ENCODE measurements at places on chromosomes 11 and 22.

DNA sequence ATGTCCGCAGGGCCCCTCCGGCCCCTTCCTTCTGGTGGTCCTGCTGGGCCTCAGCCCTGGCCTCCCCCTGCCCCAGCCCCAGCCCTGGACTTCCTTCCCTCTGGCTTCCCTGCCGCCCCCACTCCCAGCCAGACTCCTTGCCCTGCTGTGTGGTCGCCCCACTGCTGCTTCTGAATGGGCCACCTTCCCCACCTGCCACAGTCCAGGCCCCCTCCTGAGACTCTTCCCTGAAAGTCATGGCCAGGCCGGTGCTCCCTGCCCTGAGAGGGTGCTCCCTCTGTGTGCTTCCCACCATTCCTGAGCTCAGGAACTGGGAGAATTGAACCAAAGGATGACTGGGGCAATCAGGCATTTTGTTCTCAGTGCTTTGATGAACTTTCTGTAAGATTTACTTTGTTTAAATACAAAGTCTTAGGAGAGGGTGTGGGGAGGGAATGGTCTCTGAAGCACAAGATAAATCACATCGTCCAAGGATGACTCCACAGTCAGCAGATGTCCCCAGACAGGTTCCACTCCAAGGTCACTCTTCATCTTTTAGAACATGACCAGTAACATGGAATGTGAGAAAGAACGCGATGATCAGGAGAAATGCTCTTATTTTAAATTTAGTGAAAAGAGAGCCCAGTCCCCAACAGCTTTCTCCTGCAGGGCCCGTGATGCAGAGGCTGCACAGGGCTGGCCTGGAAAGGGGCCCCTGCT is 774 bp downstream of the APOBEC3D start:
- no peak for DNase-seq

DNA sequence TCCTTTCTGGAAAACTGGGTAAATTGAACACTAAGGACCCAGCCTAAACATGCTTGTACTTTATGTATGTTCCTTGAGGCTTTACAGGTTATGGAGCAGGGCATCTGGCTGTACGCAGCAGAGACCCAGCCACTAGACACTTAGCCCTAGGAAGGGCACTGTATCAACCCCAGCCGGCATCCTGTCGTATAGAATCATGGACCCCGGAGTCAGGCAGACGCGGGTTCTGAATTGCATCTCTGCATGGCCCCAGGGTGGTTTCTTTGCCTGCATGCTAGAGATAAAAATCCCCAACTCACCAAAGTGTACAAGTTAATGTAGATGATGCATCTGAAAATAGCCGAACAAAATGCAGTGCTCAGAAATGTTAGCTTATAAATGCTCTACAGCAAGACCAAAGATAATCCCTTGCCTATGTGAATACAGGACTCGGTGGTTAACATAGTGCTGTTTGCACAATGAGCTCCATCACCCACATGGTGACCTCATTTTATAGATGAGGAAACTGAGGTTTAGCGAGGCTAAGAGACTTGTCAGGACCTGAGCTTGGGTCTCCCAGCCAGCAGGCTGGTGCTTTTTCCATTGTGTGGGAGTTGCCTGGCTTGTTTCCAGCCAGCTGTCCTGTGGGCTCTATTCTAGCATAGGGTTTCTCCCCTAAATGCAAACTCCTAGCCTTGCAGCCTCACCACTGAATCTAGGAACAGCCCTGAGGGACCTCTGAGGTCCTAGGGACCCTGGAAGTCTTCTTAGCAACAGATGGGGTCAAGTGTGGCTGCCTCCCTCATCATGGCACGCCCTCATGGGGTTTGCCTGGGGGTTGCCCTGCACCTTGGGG is 7.3 kb downstream of the CD6 start:
- DNase-seq, result no peak

DNA sequence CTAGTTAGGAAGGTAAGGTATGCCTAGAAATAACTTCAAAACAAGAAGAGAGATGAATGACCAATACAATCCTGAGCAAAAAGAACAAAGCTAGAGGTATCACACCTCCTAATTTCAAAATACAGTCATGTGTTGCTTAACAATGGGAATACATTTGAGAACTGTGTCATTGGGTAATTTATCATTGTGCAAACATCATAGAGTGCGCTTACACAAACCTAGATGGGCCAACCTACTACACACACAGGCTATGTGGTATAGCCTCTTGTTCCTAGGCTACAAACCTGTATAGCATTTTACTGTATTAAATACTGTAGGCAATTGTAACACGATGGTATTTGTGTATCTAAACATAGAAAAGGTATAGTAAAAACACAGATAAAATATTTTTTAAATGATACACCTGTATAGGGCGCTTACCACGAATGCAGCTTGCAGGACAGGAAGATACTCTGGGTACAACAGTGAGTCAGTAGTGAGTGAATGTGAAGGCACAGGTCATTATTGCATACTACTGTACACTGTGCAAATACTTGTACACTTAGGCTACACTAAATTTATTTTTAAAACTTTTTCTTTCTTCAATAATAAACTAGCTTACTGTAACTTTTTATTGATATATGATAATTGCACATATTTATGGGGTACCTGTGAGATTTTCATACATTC is 48.2 kb downstream of the STK33 start:
- DNase-seq, result no peak

GRCh38 chr11:115980337-115981103 is 476.3 kb upstream of the CADM1 start:
- no peak for DNase-seq

DNA sequence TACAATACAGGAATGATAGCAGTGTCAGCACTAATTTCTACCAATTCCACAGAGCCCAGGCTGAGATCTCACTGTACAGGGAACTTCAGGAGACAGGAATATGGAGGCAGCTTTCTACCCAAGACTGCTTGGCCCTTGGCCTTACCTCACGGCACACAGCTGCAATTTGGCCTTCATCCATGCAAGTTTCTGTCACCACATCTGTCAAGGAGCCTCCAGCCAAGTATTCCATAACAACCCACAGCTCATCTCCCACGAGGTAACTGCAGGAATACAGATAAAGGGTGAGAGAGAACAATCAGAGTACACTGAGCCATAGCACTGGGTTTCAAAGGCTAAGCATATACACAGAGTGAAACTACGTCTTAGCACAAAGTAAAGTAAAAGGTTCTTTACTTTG is 39.0 kb upstream of the GDPD4 start:
- no peak for DNase-seq

All from bone marrow (tissue), 2 donors.